Renal pelvis (tissue), 12 donors: ENCODE measurements at places on chromosomes 3 and 15. TPM values are rescaled to one million over a fixed set of nuclear protein-coding genes. Genes with fewer than 3 reads are reported as not detected.

GRCh38 chr15:81950841-81951414 lies 94.9 kb downstream of the MEX3B start:
- DNase-seq = no peak

- DNase-seq = no peak
These were observed 14.9 kb upstream of the TBC1D23 start for GRCh38 chr3:100245927-100246326.

- no peak for DNase-seq
These were observed 391.9 kb upstream of the THRB start for GRCh38 chr3:24886501-24886900.

- DNase-seq = no peak
These were observed 82.3 kb downstream of the CLDN11 start for GRCh38 chr3:170500995-170501394.

- no peak for DNase-seq
These were observed 162.2 kb downstream of the VGLL4 start for GRCh38 chr3:11481556-11481955.

DNA sequence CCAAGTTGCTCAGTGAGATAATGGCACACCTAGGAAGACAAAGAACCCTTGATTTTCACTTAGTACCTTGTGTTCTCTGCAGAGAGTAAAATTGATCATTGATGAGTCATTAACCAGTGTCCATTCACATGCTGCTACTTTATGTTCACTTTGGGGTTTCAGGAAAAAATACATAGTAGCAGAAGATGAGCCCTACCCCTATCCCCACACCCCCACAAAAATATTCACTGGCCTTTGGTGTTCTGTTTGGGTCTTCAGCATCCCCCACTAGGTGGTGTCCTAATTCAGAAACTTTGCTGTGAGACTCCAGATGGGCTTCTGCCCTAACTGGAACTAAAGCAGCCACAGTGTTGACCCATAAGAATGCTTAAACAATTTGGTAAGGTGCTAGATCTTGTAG lies 178.8 kb downstream of the KLHL25 start:
- DNase-seq = no peak

- DNase-seq = no peak
These were observed 17.0 kb downstream of the TGM5 start for GRCh38 chr15:43249699-43250203.

DNA sequence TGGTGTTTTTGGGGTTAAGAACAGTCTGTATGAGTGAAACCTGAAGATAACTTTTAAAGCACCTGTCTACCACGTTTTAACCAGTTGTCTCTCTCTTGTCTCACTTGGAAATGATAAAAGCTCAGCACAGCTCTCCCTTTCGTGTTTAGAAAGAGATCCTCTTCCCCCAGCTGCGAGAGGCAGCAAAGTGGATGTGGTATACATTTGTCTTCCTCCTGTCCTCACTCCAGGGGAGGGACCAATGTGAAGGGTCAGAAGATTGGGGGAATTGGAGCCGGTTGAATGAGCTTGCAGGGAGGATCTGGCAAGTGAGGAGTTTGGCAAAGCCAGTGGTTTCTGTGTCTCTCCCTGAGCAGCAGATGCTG lies 14.6 kb downstream of the SMAD6 start:
- DNase-seq = no peak

GRCh38 chr15:40743921-40744814 lies 10.9 kb downstream of the RMDN3 start:
- DNase-seq = no peak

DNA sequence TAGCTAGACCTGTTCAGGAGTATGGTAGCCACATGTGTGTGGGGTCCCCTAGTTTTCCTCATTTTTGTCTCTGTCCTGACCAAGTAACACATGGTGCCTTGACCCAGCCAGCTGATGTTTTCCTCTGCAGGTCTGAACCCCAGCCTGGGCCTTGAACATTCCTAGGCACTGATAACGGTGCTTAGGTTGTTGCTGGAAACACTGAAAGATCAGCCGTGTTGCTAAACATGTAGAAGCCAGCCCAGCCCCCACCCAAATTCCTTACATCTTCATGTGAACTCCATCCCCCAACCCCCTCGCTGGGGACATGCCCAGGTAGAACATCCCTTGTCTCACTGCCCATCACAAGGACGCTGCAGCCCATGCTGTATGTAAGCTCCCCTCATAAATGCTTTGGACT lies 18.7 kb downstream of the RTP3 start:
- DNase-seq = no peak

Gene MNS1
- 27.4 TPM for polyA plus RNA-seq
